ENCODE measurements at places on chromosomes 4 and X. TPM values are rescaled to one million over a fixed set of nuclear protein-coding genes. Genes with fewer than 3 reads are reported as not detected.
A peak's percentile ranks its signal among the peaks of the same experiment; 100 is the strongest.

DNA sequence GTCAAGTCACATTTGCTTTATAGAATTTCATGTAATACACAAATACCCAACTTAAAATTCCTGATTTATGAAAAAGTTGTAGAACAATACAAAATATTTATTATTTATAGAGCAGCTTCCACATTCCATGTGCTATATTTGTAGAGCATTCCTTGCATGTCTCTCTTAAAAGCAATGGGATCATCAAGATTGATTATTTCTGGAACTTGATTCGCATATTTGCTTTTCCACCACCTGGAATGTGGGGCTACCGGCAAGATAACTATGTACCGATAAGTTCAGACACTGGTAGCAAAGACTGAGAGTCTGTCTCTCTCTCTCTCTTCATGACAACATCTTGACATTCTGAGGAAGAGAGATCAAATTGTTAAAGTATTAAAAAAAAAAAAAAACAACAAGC lies 59.3 kb downstream of the MAPK10 start:
- no peak for DNase-seq

DNA sequence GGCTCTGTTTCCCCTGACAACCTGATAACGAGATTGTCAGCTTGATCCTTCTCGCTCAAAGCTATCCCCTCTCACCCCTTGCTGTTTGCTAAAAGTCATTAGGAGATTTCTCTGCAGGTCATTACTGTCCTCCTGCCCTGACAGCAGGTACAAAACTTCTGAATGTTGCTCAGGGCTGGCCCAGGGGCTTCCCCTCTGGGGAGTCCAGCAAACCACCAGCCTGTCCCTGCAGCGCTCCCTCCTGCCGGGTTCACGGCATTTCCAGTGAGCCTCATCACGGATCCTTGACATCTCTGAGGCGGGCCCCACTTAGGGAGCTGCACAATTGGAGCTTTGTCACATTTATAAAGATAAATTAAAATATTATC lies 5.2 kb upstream of the SORCS2 start:
- DNase-seq: peak; percentile 34

GRCh38 chr4:8167815-8168214 lies 9.2 kb upstream of the ABLIM2 start:
- DNase-seq: no peak

DNA sequence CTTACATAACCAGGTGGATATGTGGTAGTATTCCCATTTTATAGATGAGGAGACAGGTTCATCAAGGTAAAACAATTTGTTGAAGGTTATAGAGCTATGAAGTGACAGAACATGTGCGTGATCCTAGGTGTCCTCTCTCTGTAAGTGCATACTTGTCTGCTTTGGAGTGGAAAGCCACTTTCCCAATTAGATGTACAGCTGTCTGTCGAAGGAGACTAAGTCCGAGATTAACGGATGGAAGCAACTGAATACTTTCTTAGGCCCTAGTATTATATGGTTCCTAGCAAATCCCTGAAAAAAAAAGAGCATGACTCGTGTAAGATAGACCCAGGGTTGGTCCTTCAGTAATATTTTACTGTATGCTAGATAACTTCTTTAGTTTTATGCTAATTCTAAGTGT lies 19.7 kb downstream of the TMEM131L start:
- DNase-seq: no peak

- DNase-seq: no peak
Observed at GRCh38 chr4:102089850-102090621, 255.2 kb downstream of the SLC39A8 start.

DNA sequence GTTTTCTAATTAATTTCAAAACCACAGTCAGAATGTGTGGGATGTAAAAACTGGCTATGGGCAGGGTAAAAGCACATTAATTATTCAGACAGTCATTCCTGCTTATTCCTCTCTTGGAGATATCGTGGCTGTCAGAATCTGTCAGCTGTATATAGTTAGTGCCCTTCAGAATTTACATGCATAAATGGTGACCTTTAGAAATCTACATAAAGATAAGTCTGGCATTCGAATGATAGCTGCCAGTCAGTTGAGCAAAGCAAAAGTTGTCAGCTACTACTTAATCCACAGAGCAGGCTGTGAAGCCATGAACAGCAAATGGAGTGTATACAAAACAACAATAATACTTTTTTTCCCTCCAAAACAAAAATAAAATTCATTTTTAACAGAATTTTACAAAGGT lies 189.5 kb downstream of the ADGRL3 start:
- DNase-seq: no peak

DNA sequence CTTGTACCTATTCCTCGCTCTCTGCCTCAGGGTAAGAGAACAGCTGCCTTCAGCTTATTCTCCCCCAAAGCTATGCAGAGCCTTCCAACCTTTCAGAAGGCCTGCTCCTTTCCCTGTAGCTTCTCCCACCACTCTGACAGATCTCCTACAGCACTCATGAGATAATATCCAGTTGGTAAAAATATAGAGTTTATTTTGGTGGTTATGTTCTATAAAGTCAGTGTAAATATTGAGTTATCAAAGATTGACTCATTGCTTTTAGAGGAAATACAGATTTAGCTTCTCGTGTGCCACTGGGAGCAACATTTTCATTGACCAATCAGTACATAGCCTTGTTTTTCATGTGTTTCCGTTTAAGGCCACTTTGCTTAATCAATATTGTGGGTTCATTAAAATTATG lies 216.2 kb upstream of the TECRL start:
- no peak for DNase-seq

DNA sequence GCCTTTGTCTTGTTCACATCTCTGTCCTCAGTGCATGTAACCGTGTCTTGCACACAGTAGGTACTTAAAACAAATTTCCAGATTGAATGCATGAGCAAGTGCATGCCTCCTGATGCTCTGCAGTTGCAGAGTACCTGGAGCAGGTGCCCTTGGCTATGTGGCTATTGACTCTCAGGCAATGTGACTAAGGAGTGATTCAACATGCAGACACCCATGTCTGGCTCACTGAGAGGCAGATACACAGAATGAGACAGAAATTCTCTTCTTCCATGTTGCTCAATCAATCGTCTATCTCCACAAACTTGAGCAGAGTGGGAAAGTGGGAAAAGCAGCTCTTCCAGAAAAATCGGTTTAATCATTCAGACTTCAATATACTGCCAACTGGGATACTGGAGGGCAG lies 111.0 kb downstream of the CHRDL1 start:
- no peak for DNase-seq

GRCh38 chr4:75909405-75909804 lies 7.2 kb upstream of the PPEF2 start:
- no peak for DNase-seq

GRCh38 chr4:138216272-138216867 lies 25.8 kb downstream of the SLC7A11 start:
- no peak for DNase-seq

The CTAG1A gene
- total RNA-seq: not detected

DNA sequence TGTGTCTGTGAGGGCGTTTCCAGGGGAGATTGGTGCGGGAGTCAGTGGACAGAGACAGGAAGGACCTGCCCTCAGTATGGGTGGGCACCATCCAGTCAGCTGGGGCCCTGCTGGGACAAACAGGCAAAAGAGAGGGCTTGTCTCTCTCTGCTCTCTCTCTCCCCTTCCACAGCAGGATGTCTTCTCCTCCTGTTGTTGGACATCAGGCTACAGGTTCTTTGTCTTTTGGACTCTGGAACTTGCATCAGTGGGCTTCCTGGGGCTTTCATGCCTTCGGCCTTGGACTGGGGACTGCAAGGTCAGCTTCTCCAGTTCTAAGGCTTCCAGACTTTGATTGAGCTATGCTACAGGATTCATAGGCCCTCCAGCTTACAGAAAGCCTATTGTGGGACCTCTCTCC lies 59.6 kb downstream of the ADGRA3 start:
- DNase-seq: no peak

DNA sequence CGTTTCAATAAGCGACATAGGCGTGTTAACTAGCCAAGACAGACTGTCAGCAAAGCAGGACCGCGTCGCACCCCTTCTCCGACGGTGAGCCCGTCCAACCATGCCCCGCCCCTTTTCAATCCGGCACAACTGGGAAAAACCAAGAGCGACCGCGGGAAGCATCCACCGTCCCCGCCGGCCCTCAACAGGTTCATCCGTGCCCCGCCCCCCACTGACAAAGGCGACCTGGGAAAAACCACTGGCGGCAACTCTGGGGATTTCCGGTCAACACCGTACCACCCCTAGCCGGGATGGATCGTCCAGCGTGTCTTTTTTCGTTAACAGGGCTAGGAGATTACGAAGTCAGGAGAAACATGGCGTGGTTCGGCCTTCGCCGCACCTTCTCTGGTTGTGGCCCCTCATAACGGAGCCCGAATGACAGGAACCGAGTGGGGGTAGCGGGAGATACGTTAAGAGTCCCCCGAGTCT lies 377 bp downstream of the TIMM17B start:
- DNase-seq: peak; percentile 82

The MAEA gene
- total RNA-seq: 75.3 TPM

DNA sequence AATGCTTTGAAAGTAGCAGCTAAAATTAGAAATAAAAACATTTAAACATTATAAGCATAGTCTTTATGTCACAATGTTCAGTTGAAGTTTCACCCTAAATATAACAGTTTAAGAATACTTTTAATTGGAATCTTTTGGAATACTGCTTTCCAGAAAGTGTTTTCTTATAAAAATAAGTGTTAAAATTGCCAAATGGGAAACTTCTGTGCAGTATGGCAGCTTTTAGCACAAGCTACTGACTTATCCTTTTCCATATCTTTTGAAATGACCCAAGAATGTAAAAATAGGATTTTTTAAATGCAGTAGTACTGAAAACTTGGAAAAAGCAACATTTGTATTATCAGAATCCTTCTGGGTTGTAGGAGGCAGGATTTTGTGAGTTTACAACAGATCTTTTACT lies 34.2 kb downstream of the CEP135 start:
- DNase-seq: no peak

DNA sequence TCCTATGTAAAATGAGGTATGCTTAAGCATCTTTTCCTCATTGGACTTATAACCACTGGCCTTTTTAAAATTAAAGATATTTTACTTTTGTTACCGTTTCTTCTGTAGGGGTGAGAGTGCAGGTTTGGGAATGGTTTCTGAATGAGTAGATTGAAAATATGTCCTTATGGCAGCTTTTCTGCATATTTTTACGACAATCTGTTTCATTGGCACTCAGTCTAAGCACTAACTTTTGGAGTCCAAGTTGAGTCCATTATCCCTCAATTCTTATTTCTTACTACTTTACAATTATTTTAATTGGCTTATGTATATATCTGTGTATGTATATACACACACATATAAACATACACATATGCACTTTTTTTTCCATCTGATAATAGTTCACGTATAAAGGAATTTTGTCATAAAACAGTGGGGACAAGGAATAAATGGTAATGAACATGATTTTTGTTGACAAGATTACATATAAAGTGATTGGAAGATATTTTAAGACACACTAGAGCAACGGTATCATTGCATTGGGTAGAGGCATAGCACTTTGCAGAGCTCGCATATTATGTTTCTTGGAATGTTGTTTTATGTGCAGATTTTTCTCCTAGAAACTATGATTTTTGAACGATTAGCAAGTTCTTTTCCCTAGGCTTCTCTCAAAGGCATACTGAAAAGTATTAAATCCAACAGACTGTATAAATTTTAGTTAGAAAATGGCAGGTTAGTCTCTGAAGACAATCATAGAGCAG lies 133.0 kb downstream of the FAT4 start:
- DNase-seq: no peak

- no peak for DNase-seq
Observed at GRCh38 chrX:38055170-38055847, 49.0 kb downstream of the SYTL5 start.

GRCh38 chr4:7779432-7779768 lies 160.3 kb downstream of the AFAP1 start:
- DNase-seq: no peak

- DNase-seq: no peak
Observed at GRCh38 chr4:169640261-169640870, 20.0 kb downstream of the CLCN3 start.

GRCh38 chr4:180234730-180235129 lies 2008.5 kb upstream of the TENM3 start:
- no peak for DNase-seq

The STAP1 gene
- total RNA-seq: 0.65 TPM

DNA sequence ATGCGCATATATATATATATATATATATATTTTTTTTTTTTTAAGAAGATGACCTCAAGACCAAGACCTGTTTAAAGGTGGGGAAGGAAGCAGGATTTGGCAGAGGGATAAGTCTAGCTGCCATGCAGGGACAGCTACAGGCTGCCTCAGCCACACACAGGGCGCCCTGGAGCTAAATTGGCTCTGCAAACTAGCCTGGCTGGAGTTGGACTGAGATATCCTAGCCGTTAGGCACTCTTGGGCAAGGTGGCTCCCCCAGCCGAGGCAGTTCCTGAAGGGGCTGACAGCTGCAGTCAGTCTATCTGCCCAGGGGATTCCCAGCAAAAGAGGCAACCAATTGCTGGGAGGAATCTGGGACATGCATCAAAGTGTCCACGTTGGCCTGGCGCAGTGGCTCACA lies 21.9 kb downstream of the TRIML1 start:
- DNase-seq: no peak

DNA sequence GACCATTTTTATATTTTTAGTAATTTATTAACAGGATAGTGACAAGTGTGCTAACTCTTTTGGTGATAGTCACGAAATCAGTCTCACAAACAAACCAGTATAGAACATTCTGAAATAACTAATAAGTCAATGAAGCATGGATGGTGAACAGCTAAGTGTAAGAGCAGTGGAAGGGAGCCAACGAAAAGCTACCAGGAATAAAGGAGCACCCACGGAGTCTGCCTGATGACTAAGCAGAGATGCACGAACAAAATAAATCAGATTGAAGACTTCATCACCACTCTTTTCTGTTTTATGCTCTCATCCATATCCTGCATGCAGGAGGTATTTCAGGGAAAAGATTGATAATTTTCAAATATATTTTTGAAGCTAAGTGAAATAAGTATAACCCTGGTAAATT lies 891.1 kb upstream of the HS3ST1 start:
- DNase-seq: no peak

- DNase-seq: no peak
Observed at GRCh38 chr4:16082041-16082425, 1.8 kb downstream of the PROM1 start.

The COMMD8 gene
- 12.4 TPM for total RNA-seq

The EPHA5 gene
- not detected for total RNA-seq

GRCh38 chr4:46844325-46844917 lies 64.6 kb downstream of the COX7B2 start:
- no peak for DNase-seq

DNA sequence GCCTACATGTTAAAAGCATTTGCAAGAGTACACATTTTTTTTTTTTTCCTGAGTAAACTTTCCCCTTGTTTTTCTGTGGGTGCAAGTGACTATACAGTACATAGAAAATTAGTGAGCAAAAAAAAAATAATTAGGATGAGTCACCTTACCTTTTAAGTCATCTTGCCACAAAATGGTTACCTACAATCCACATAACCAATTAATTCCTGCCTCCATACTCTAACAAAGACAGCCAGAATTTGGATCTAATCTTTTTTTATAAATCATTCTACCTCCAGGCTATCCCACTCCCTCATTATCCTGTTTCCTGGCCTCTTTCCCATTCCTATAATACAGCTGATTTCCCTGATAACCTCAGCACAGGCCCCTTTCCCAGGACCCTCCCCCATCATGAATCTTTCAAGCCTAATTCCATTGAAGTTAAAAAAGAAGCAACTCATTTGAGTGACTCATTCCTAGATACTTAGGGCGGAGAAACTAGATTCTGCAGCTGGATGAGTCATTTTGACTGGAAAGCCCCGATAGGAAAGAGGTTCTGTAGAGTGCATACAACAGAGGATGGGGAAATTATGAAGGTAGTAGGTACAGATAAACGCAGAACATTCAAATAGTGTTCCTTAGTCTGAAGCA lies 128.2 kb downstream of the C4orf51 start:
- DNase-seq: no peak

The HTT-AS gene
- not detected for total RNA-seq

The RASL11B gene
- 14.5 TPM for total RNA-seq

Measured in ureter (tissue), 1 donor.